HCT116 (cell line): ENCODE measurements at places on chromosomes 3 and 15. TPM values are rescaled to one million over a fixed set of nuclear protein-coding genes. Genes with fewer than 3 reads are reported as not detected.

DNA sequence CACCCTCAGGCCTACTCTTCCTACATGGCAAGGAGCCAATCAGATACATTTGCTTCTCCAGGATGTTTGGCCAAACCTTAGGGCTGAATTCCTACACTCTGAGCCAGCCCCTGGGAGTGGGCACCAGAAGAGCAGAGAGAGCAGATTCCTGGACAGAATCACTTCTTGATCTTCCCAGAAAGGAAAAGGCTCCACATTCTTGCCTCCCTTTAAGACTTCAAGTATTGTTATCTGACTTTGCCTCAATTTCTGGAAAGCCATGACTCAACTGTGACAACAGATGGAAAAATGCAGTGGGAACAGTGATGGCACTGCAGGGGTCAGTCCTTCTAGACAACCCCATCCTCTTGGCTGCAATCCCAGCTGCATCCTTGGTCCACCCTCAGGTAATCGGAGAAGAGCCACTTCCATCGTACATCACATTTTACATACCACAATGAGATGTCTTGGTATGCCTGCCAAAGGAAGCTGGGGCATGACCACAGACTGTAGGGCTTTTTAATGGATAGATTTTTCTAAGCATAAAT, 21.0 kb downstream of the SLCO2A1 start:
- H3K27ac ChIP-seq: peak overlapping the region; percentile 19; the same call in 1 of the 2 replicates
- peaks cover 14% of the 10 kb centered on the region for H3K4me1 ChIP-seq
- no peaks in the 10 kb centered on the region for H3K27me3 ChIP-seq

- H3K4me3 ChIP-seq: no peak overlapping the region
- peaks cover 37% of the 10 kb centered on the region for H3K27me3 ChIP-seq
- H3K36me3 ChIP-seq: no peaks in the 10 kb centered on the region
- DNase-seq: no peak
- no peaks in the 10 kb centered on the region for H3K4me1 ChIP-seq
These were observed 5.6 kb upstream of the ROPN1 start for GRCh38 chr3:123997543-123997942.

GRCh38 chr3:78941587-78941986, 826.2 kb downstream of the ROBO1 start:
- H3K36me3 ChIP-seq: no peaks in the 10 kb centered on the region
- H3K27ac ChIP-seq: no peak overlapping the region
- H3K4me1 ChIP-seq: no peaks in the 10 kb centered on the region
- H3K4me3 ChIP-seq: no peak overlapping the region

DNA sequence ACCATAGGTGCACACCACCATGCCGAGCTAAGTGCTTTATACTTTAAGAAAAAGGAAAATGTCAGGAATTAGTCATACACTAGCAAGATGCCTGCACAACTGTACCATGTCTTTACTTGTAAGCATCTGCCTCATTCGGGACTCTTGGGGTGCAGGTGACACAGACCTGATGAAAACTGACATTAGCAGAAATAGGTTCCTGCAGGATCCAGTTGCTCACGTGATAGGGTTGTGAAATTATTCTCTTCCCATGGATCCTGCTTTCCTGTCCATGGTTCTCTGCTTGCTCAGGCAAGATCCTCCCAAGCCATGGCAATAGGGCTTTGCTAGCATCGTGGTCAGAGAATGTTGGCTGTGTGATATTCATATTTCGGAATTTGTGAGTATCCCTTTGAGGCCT, 10.2 kb upstream of the LHFPL4 start:
- H3K4me1 ChIP-seq: no peaks in the 10 kb centered on the region
- H3K36me3 ChIP-seq: no peaks in the 10 kb centered on the region
- H3K4me3 ChIP-seq: no peak overlapping the region
- no peak overlapping the region for H3K27ac ChIP-seq
- no peak for DNase-seq
- H3K27me3 ChIP-seq: no peaks in the 10 kb centered on the region

DNA sequence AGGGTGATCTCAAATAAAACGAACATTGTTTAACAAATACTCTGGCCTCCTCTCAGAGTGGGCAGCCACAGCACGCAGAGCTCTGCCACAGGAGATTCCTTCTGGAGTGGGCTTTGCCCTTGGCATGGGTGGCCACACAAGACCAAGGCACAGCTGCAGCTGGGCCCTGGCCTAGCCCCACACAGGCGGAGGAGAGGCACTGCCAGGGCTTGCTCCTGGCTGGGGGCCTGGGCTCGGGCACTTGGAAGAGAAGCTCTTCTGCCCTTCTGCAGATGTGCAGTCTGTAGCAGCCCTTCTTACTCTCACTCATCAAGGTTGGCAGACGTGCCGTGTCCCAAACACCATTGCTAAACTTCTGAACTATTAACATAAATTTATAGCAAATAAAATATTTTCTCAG, 67.2 kb downstream of the CRTC3 start:
- no peak overlapping the region for H3K27ac ChIP-seq
- no peak overlapping the region for H3K4me3 ChIP-seq
- H3K27me3 ChIP-seq: no peaks in the 10 kb centered on the region
- peaks cover 9% of the 10 kb centered on the region for H3K4me1 ChIP-seq
- no peak for DNase-seq

DNA sequence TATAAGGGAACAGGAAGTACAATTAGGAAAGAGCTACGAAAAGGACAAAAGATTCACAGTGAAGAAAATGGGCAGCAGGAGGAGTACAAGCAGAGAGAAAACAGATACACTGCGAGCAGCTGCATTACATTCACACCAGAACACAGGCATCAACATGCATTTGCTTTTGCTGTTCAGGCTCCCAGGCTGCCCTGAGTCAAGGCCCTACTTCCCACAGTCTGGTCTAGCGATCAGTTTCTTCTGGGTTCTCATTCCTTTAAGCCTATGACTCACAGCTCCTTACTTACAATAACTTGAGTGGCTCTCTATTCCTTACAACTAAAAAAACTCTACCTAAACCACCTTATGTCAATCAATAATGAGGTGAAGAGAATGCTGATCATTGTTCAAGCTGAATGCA, 24.5 kb upstream of the ZNF445 start:
- no peaks in the 10 kb centered on the region for H3K27me3 ChIP-seq
- H3K36me3 ChIP-seq: peaks cover 41% of the 10 kb centered on the region
- H3K4me3 ChIP-seq: no peak overlapping the region

- H3K4me1 ChIP-seq: no peaks in the 10 kb centered on the region
- DNase-seq: no peak
- H3K27ac ChIP-seq: no peak overlapping the region
- no peaks in the 10 kb centered on the region for H3K36me3 ChIP-seq
- H3K27me3 ChIP-seq: no peaks in the 10 kb centered on the region
These were observed 62.9 kb downstream of the SH3GL3 start for GRCh38 chr15:83510001-83510400.

DNA sequence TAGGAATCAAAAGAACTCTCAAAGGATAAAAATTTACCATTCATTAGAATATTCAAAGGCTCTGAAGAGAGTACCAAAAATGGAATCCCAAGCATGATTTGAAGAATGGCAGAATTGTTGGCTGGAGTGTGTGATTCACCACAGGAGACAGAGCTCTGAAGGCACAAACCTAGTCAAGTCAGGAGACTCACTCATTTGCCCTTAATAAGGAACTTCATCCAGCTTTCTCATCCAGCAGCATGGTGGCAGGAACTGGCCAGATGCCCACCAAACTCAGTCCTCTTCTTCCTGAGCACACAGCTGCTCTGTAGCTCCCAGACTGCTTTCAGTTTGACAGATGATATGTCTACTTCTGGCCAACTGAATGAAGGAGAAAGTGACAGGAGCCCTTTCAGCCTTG, 16.5 kb upstream of the HEG1 start:
- no peak for DNase-seq
- no peak overlapping the region for H3K27ac ChIP-seq
- H3K27me3 ChIP-seq: no peaks in the 10 kb centered on the region
- H3K36me3 ChIP-seq: no peaks in the 10 kb centered on the region
- no peak overlapping the region for H3K4me3 ChIP-seq

DNA sequence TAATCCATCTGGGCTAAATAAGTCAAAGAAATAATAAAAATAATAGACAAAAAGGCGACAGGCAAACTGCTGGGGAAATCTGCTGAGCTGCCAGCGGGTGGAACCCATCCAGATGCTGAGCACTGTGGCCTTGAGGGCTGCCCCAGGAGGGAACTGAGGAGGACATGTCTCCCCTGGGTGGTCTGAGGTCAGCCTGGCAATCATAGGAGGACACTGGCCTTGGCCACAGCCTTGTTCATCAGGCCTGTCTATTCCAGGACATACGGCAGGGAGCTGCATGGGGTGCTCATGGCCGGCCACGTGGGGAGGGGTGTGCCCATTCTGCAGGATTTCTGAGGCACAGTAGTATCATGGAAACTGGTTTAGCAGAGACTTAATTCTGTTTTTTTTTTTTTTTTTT, 21.5 kb upstream of the SNRPA1 start:
- H3K4me3 ChIP-seq: no peak overlapping the region
- H3K4me1 ChIP-seq: no peaks in the 10 kb centered on the region
- H3K27me3 ChIP-seq: no peaks in the 10 kb centered on the region
- no peaks in the 10 kb centered on the region for H3K36me3 ChIP-seq
- no peak for DNase-seq

GRCh38 chr3:15845475-15845874, 47.7 kb upstream of the ANKRD28 start:
- no peak for DNase-seq
- no peak overlapping the region for H3K4me3 ChIP-seq
- H3K27ac ChIP-seq: no peak overlapping the region
- no peaks in the 10 kb centered on the region for H3K36me3 ChIP-seq
- no peaks in the 10 kb centered on the region for H3K4me1 ChIP-seq

DNA sequence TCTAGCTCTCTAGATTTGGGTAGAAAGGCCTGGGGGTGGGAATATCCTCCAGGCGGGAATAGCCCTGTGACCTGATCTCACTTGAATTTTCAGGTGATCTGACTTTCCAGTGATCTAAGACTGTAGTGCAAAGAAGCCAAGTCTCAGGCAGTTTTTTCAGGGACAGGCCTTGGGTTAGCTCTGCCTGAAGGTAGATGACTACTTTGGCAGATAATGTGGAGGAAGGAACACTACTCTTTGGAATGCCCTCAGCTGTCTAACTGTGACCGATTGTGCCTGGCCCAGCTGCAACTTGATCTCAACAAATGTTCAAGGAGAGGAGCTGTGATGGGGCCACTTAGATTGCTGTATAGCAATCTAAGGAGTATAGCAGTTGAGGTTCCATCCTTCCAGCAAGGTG, 193.7 kb downstream of the TCF12 start:
- no peak overlapping the region for H3K27ac ChIP-seq
- no peak for DNase-seq
- no peaks in the 10 kb centered on the region for H3K36me3 ChIP-seq

DNA sequence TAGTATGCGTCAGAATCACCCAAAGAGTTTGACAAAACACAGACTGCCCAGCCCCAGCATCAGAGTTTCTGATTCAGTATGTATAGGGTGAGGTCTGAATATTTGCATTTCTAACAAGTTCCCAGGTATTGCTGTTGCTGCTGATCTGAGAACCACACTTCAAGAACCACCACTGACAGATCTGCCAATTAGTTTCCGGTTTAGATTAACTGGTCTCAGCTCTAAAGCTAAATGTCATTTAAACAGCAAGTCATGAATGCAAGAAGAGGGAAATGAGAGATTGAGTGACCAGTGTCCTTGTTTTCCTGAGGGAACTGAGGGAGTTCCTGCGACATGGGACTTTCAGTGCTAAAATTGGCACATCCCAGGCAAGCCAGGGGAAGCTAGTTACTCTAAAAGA, 305.0 kb downstream of the ZNF385D start:
- no peak overlapping the region for H3K4me3 ChIP-seq
- no peak overlapping the region for H3K27ac ChIP-seq
- H3K36me3 ChIP-seq: no peaks in the 10 kb centered on the region
- H3K27me3 ChIP-seq: no peaks in the 10 kb centered on the region

DNA sequence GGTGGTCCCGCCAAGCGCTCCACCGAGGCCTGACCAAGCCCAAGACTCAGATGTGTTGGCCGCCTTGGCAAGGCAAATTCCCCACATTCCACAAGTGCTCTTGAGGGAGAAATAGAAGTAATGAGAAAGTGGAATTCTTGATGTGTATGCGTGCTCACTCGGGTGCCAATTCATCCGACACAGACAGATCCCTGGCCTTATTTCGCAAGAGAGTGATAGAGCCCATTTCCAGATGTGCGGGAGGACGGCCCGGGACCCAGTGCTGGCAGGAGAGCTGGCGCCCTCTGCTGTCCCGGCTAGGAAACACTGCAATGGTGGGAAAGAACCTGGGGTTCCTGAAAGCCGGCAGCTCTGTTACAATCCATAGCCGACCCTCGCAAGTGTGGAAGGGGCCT, 76.0 kb downstream of the HMG20A start:
- no peak overlapping the region for H3K4me3 ChIP-seq
- no peaks in the 10 kb centered on the region for H3K27me3 ChIP-seq
- no peaks in the 10 kb centered on the region for H3K36me3 ChIP-seq
- DNase-seq: peak; percentile 26

GRCh38 chr3:58622436-58622835, 44.1 kb downstream of the FAM3D start:
- no peaks in the 10 kb centered on the region for H3K4me1 ChIP-seq
- no peaks in the 10 kb centered on the region for H3K36me3 ChIP-seq
- no peaks in the 10 kb centered on the region for H3K27me3 ChIP-seq
- H3K4me3 ChIP-seq: no peak overlapping the region

DNA sequence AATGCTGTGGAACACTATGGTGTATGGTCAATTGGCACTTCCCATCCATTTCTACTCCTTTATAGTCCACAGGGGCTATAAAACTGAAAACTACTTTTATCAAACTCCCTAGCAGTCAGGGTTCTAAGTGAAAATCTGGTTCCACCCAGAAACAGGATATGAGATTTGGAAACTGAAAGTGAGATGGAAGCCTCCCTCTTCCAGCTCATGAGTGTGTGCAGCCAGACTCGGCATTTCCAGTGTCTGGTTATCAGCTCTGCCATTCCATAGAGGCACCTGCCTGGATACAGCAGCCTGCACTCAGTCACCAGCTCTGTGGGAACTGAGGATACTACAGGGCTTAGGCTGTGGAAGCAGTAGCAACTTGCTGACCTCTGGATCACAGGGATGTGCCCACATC, 14.7 kb upstream of the PLA2G4F start:
- H3K27me3 ChIP-seq: no peaks in the 10 kb centered on the region
- no peak overlapping the region for H3K27ac ChIP-seq
- no peak for DNase-seq
- H3K4me1 ChIP-seq: no peaks in the 10 kb centered on the region
- H3K4me3 ChIP-seq: no peak overlapping the region
- peaks cover 45% of the 10 kb centered on the region for H3K36me3 ChIP-seq

DNA sequence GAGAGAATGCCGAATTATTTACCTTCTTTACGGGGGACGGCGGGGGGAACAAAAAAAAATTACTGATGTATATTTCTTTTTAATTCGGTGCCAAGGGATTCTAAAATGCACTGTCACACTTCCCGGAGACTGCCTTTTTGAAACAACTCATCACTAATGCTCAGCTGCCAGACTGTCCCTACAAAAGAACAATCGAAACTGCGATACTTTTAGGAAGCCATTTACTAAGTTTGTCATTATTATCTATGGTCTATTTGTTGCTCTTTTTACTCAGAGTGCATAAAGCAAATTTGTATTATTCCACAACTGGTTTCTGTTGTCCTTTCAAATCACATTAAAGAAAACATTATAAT, 60.8 kb downstream of the TM4SF4 start:
- no peaks in the 10 kb centered on the region for H3K4me1 ChIP-seq
- H3K27ac ChIP-seq: no peak overlapping the region
- H3K4me3 ChIP-seq: no peak overlapping the region
- H3K27me3 ChIP-seq: no peaks in the 10 kb centered on the region

- H3K36me3 ChIP-seq: no peaks in the 10 kb centered on the region
- no peaks in the 10 kb centered on the region for H3K27me3 ChIP-seq
- peaks cover 8% of the 10 kb centered on the region for H3K4me1 ChIP-seq
- H3K4me3 ChIP-seq: no peak overlapping the region
These were observed 102.6 kb downstream of the EFL1 start for GRCh38 chr15:82159922-82160321.

DNASE1L3 gene
- total RNA-seq: not detected

TRH gene
- not detected for total RNA-seq

TUSC7 gene
- total RNA-seq: not detected

SLC22A13 gene
- 0.47 TPM for total RNA-seq

ABI3BP gene
- total RNA-seq: 0.15 TPM
